ENCODE measurements at places on chromosomes 5 and 9.

DNA sequence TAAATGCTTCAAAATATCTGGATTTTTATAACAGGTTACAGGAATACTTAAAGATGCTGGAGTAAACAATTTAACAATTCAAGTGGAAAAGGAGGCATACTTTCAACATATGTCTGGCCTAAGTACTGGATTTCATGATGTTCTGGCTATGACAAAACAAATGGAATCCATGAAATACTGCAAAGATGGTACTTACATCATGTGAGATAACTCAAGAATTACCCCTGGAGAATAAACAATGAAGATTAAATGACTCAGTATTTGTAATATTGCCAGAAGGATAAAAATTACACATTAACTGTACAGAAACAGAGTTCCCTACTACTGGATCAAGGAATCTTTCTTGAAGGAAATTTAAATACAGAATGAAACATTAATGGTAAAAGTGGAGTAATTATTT is 35.6 kb downstream of the SLC30A5 start:
- no peak for DNase-seq

GRCh38 chr5:179123109-179123426 is 62.9 kb downstream of the ZNF354C start:
- DNase-seq = no peak

DNA sequence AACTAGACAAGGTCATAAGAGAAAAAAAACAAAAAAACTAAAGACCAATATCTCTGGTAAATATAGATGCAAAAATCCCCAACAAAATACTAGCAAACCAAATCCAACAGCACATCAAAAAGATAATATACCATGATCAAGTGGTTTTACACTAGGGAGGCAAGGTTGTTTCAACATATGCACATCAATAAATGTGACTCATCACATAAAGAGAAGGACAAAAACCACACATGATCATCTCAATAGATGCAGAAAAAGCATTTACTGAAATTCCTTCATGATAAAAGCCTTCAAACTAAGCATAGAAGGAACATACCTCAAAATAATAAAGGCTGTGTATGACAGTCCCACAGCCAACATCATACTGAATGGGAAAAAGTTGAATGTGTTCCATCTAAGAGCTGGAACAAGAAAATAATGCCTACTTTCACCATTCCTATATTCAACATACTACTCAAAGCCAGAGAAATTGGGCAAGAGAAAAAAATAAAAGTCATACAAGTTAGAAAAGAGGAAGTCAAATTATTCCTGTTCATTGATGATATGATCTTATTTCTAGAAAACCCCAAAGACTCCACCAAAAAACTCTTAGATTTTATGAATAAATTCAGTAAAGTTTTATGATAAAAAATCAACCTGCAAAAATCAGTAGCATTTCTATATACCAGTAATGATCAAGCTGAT is 72.2 kb upstream of the FAM169A start:
- DNase-seq = peak; percentile 40

DNA sequence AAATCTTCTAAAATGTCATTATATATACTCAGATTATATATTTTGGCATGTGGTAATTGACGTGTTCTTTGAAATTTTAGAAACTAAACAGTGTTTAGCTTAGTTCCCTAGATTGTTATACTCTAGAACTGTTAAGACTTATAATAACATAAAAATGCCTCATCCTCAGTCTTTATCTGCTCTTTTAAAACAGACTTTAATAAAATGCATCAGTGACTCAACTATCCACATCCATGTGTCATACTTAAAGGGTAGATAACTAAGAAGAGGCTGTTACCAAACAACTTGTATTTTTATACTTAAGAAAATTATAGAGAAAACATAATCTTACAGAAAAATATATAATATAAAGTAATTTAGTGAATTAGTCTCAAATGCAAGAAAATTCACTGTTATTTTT is 15.2 kb downstream of the NFIL3 start:
- no peak for DNase-seq

DNA sequence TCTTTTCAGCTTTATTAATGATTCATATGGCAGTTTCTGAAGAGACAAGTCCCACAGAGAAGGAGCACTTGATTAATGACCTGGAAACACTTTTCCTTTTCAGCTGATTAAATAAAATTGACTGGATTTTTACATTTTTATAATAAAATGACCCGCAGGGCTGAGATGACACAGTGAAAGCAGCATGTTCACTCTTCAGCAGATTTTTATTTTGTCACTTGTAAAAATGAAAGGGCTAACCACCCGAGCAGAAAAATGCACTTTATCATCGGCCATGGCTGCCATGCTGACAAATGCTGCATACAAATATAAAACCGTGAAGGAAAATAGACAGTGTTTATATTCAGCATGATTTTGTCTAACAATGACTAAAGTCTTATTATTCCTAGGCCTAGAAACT is 321.6 kb upstream of the ITGA1 start:
- no peak for DNase-seq

GRCh38 chr9:38768351-38768761 is 48.4 kb upstream of the FAM240B start:
- no peak for DNase-seq

- no peak for DNase-seq
These were observed 46.8 kb upstream of the DHFR start for GRCh38 chr5:80701597-80701996.

DNA sequence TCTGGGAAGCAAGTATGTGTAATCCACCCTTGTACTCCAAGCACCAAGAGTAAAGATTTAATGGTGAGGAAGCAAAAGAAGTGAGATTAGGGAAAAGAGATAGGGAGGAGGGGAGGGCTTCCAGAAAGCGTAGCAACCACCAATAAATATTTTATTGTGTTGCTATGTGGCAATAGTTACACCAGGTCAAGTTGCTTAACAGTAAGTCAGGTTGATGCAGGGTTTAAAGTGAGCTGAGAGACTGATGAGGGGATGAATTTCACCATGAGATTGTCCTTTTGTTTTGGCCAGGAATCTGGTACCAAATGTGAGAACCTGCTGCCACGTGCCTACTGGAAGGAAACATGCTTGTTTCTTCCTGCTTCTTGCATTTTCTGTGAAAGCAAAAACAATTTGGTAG is 62.7 kb downstream of the PCSK5 start:
- DNase-seq = no peak

DNA sequence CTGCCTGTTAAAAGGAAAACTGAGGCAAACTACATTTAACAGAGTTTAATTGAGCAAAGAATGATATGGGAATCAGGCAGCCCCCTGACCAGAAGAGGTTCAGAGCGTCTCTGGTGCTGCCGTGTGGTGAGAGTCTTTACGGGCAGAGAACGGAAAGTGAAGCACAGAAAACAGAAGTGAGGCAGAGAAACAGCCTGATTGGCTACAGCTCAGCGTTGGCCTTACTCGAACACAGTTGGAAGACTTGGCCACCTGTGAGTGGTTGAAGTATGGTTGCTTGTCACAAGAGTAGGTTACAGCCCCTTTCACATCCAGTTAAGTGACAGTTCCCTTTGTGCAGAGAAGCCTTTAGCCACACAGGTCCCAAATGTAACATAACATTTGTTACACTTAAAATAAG is 16.9 kb upstream of the FBP1 start:
- DNase-seq = peak; percentile 91

DNA sequence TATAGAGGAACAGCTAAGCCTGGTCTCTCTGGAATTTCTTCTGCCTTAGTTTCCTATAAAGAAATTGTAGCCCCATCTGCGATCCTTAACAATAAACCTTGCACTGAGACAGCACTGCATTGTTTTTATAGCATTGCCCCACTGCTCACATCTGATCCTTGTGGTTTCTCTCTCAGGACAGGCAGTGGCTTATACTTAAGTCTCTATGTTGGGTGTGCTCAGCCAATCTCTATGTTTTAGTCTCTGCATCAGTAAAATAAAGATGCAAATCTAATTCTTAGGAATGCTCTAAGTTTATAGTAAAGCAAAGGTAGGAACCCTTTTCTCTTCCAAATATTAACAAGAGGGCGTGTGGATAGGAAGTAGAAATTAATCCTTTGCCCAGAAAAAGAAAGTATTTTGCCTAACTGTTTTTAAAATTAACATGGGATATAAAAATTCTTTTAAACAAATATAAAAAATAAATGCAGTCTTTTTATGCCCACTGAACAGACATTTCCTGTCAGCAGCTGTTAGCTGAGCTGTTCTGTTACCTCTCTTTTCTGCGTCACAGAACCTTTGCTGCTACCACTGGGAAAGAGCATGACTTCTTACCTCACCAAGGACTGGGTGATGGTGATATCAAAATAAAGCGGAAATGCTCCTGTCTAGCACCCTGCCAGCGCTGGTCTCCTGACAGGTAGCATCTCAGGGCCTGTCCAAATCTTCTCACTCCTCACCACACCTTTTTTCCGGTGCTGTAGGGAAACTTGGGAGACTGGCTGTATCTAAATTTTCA is 29.5 kb downstream of the MRPS27 start:
- DNase-seq = no peak

DNA sequence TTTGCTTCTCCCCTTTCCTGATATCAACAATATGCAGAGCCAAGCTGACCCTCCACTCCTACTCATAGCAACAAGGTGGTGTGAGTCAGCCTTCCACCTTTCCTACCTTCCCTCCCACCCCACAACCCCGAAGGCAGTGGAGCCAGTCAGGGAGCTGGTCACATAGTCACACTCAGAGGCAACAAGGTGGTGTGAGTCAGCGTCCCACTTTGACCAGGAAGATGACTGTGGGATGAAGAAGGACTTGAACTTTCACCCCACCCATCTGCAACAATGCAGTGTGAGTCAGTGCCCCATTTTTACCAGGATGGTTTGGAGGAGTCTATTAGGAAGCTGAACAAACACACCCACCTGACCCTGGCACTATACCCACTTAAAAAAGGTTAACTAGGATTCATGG is 30.1 kb upstream of the ZNF782 start:
- DNase-seq = no peak

GRCh38 chr5:174245516-174246075 is 200.1 kb downstream of the NSG2 start:
- DNase-seq = no peak

GRCh38 chr5:38680094-38680825 is 123.8 kb upstream of the LIFR start:
- no peak for DNase-seq

DNA sequence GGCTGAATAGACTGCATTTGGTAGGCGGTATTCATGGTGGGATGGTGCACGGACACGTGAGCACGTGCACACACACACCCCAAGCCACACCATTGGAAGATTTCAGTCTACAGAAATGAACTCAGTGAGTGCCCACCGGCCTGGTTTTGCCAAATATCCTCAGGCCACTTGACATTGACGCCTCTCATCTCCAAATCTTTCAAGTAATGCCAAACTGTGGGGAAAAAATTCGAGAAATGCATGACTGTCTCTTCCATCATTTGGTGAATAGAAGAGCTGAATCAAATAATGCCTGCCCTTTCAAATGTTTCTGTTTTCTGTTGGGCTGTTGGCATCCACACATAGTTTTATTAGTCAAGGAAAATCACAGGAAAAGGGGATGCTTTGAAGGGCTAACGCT is 182.3 kb upstream of the EFNA5 start:
- DNase-seq = no peak

DNA sequence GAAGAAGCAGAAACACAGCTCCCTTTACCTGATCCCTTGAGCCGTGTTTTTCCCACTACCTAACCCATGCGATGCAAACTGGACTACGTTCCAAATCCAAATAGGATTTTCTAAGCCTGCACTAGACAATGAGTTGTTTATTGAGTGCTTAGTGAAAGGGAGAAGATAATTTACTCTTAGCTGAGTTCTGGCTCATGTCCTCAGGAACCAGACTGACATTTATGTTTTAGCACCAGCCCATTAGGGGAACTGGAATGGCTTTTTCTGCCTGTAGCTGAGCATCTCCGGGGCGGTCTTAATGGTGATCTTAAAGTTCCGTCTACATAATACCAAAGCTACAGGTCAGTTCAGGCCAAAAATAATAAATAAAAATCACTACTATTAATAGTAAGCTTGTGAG is 81.5 kb downstream of the SH3TC2 start:
- DNase-seq = no peak

DNA sequence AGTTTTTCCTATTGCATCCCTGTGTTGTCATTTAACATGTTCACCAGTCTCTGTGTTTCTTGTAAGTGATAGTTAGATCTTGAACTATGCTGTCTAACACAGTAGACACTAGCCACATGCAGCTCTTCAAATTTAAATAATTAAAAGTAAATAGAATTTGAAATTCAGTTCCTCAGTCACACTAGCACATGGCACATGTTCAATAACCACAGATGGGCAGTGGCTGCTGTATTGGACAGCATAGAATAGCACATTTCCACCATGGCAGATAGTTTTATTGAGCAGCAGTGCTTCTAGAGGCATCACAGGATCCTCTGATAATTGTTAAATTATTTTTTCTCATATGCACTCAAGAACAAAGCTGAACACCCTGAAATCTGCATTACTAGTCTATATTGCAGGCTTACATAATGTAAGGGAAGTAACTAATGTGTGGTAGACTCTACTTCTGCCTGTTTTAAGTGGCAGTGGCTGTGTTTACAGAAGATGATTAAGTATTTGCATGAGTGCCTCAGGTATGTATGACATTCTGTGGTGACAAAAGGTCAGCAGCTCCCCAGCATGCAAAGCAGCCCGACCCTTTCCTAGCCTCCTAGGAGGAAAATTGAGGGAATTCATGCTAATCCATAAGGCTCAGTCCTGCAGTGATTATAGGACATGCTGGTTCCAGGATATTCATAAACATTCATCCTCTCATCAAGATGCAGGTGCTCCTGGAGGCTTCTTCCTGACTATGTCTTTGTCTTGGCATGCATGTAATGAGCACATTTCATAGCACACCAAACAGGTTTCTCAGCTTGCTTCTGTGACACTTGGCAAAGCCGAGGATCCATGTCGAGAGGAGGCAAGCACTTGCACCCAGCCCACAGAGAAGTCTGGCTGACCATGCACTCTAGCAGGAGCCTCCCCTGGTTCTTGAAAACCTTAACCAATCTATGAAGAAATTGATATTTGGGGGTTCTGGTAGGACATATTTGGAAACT is 45.5 kb downstream of the SH3RF2 start:
- no peak for DNase-seq

DNA sequence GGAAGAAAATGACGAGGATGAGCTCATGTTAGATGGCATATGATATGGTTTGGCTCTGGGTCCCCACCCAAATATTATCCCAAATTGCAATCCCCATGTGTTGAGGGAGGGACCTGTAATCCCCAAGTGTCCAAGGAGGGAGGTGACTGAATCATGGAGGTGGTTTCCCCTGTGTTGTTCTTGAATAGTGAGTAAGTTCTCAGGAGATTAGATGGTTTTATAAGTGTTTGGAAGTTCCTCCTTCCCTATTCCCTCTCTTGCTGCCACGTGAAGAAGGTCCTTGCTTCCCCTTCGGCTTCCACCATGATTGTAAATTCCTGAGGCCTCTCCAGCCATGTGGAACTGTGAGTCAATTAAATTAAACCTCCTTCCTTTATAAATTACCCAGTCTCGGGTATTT is 10.1 kb downstream of the EDIL3 start:
- DNase-seq = no peak

Data from T-helper 2 cell (primary cell).